ENCODE measurements at places on chromosomes 1 and 21.

DNA sequence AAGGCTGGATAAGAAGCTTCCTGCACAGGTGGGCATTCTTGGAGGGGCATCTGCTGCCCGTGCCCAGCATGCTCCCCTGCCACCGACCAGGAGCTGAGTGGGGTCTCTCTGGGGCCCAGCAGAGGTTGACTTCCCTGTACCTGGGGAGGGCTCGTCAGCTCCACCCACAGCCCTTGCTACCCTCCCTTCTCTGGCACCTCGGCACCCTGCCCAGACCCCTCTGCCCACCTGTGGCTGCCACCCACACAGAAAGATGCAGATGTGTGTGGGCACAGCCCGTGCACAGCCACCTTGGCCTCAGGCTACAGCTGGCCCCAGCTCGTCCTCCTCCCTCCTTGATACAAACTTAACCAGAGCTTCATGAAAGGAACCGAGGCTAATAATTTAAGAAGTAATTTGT lies 241.2 kb upstream of the VAMP3 start:
- DNase-seq = no peak

- DNase-seq = no peak
Observed at GRCh38 chr1:196723325-196724185, 51.1 kb upstream of the CFHR3 start.

DNA sequence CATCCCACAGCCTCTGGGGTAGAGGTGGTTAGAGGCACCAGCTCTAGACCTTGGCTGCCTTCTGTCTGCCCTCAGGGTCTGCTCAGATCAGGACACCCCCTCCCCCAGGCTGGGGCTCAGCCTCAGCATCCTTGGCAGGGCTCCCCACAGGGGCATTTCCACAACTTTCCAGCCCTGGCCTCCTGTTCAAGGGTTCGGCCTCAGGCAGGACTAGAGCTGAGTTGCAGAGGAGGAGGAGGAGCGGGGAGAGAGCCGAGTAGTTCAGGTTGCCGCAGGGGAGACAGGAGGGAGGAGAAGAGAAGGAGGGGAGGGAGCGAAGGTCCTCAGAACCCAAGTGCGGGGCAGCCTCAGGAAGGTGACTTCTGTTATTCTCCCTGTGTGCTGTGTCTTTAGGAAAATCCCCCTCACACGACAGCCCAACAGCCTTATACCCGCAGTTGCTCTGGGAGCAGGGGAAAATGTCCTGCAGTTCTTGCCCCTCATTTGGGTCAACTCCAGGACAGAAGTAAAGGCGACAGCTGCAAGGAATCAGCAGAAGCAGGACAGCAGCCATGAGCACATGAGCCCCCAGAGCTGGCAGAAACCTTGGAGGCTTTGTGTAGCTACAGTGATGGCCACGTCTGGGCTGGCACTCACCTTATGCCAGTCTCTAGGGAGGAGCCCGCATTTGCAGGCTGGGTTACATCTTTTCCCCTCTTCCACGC lies 46.5 kb upstream of the TENT5B start:
- no peak for DNase-seq

DNA sequence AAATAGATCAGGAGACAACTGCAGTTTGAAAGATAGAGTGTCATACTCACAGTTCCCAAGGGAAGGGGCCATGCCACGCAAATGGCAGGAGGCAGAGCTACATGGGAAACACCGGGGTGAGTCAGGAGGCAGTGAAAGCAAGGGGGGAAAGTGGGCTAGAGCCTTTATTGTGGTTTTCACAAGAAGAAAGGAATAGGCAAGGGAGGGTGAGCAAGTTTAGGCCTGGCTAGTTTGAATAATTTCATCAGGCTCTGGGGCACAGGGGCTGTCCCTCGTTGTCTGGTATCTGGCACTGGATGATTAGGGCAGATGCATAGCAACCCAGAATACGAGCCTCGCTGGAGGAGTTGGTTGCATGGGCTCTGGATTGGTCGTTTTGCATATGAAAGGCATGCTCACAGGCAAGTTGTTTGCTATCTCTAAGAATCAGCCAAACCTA lies 17.0 kb upstream of the ITLN2 start:
- no peak for DNase-seq

- DNase-seq = no peak
Observed at GRCh38 chr21:36115138-36115730, 19.6 kb upstream of the CBR3 start.

Measured in effector memory CD4-positive, alpha-beta T cell (primary cell).